Activated CD4-positive, alpha-beta T cell treated with anti-CD3 and anti-CD28 coated beads for 36 hours (primary cell): ENCODE measurements at places on chromosomes 3 and 15. TPM values are rescaled to one million over a fixed set of nuclear protein-coding genes. Genes with fewer than 3 reads are reported as not detected.

CCDC9B gene
- total RNA-seq, result 0.65 TPM

GRCh38 chr15:94125156-94125555, 106.2 kb upstream of the MCTP2 start:
- no peaks in the 10 kb centered on the region for H3K4me1 ChIP-seq
- no peaks in the 10 kb centered on the region for H3K27me3 ChIP-seq
- no peaks in the 10 kb centered on the region for H3K36me3 ChIP-seq
- no peak overlapping the region for H3K27ac ChIP-seq

NEK10 gene
- 0.57 TPM for total RNA-seq

DNA sequence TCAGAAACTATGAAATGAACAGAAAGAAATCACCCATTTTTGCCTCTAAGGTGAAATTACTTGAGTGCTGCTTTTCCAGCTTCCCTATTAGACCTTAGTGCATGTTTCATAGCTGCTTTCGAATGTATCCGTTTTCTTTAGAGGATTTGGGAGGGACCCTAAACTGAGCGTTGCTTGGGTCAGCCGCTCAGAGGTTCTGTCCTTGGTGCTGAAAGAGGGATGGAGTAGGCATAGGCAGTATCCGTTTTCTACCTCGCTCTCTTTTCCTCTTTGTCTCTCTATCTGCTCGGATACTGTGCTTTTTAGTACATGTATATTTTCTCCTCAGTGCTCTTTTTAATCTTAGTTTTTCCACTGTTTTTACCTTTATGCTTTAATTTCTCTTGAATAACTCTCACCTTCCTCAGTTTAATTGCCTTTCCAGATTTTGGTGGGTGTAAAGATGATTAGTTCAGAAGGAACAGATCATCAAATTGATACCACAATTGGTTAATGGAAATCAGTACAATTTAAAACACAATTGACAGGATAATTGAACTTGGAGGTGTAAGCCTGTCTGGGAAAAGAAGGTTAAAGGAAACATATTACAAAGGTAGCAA, at the start of gene DRD3:
Gene DRD3, minus strand, starts transcription at position 283 of the 599 bp plus-strand sequence. CDS start 7,060 bp downstream, outside the sequence.
- no peak within 1 kb of the TSS for H3K27ac ChIP-seq
- peak; percentile 49 for DNase-seq
- no peak within 1 kb of the TSS for H3K4me3 ChIP-seq
- H3K4me1 ChIP-seq, result peaks cover 4% of the 10 kb centered on the region
- no peaks in the 10 kb centered on the region for H3K36me3 ChIP-seq

DNA sequence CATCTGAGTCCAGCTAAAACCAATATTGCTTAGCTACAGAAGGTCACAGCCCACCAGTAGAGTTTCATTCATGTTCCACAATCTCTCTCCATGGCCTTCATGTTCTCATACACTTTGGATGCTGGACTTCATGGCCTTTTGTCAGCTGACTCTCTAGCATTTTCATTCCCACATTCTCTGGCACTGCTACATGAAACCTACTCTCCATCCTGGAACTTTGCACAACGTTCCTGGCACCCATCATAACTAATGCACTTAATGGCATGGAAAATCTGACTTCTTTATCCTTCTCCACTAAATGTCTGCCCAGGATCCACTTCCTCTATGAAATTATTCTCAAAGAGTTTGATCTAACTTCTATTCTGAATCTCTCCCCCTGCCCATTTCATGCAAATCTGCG, 56.9 kb downstream of the SLC9A9 start:
- peaks cover 16% of the 10 kb centered on the region for H3K36me3 ChIP-seq
- H3K27me3 ChIP-seq, result no peaks in the 10 kb centered on the region
- no peak overlapping the region for H3K4me3 ChIP-seq
- no peak for DNase-seq
- H3K27ac ChIP-seq, result no peak overlapping the region

SPESP1 gene
- 1.0 TPM for total RNA-seq

DNA sequence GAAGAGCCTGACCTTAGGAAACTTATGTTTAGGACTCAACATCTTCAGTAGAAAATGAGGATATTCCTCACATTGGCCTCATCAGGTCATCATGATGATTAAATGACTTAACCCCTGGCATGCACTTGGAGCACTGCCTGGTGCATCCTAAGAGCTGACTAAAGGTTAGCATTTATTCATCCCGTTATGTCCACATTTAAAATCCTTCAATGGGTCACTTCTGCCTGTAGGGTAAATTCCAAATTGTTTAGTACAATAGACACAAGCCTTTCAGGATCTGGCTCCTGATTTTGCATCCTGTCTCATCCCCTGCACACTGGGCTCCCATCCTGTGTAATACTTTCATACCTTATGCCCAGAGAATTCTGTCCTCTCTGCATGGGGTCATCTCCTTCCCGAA, 195.2 kb upstream of the MCTP2 start:
- H3K27me3 ChIP-seq, result peaks cover 7% of the 10 kb centered on the region
- no peaks in the 10 kb centered on the region for H3K4me1 ChIP-seq
- DNase-seq, result no peak
- no peak overlapping the region for H3K4me3 ChIP-seq
- no peak overlapping the region for H3K27ac ChIP-seq

- peaks cover 14% of the 10 kb centered on the region for H3K36me3 ChIP-seq
- H3K4me1 ChIP-seq, result peaks cover 66% of the 10 kb centered on the region
- DNase-seq, result peak; percentile 64
- H3K27me3 ChIP-seq, result no peaks in the 10 kb centered on the region
- H3K27ac ChIP-seq, result peak overlapping the region; percentile 88
Measured at GRCh38 chr15:90002428-90002844, 1.3 kb downstream of the ZNF710 start.

- peaks cover 7% of the 10 kb centered on the region for H3K4me1 ChIP-seq
- peaks cover 33% of the 10 kb centered on the region for H3K36me3 ChIP-seq
- no peaks in the 10 kb centered on the region for H3K27me3 ChIP-seq
- DNase-seq, result no peak
- H3K4me3 ChIP-seq, result no peak overlapping the region
Measured at GRCh38 chr3:58317811-58318210, 11.5 kb downstream of the HTD2 start.

GRCh38 chr3:64164349-64164748, 60.9 kb downstream of the PRICKLE2 start:
- H3K4me1 ChIP-seq, result no peaks in the 10 kb centered on the region
- DNase-seq, result no peak
- H3K36me3 ChIP-seq, result no peaks in the 10 kb centered on the region
- no peak overlapping the region for H3K27ac ChIP-seq
- peaks cover 6% of the 10 kb centered on the region for H3K27me3 ChIP-seq

- no peak overlapping the region for H3K4me3 ChIP-seq
- H3K4me1 ChIP-seq, result no peaks in the 10 kb centered on the region
- no peaks in the 10 kb centered on the region for H3K36me3 ChIP-seq
- no peak overlapping the region for H3K27ac ChIP-seq
Measured at GRCh38 chr3:43640681-43641080, 18.9 kb upstream of the ANO10 start.

- no peaks in the 10 kb centered on the region for H3K4me1 ChIP-seq
- H3K4me3 ChIP-seq, result no peak overlapping the region
- no peak for DNase-seq
Measured at GRCh38 chr3:5666455-5666854, 478.9 kb downstream of the EDEM1 start.

GRCh38 chr15:49191892-49192291, 21.8 kb downstream of the GALK2 start:
- H3K27ac ChIP-seq, result no peak overlapping the region
- H3K27me3 ChIP-seq, result no peaks in the 10 kb centered on the region
- H3K4me3 ChIP-seq, result no peak overlapping the region
- peaks cover 14% of the 10 kb centered on the region for H3K4me1 ChIP-seq
- DNase-seq, result no peak
- peaks cover 11% of the 10 kb centered on the region for H3K36me3 ChIP-seq

GRCh38 chr15:26894181-26894580, 27.3 kb downstream of the GABRA5 start:
- no peak overlapping the region for H3K4me3 ChIP-seq
- H3K36me3 ChIP-seq, result no peaks in the 10 kb centered on the region
- H3K4me1 ChIP-seq, result no peaks in the 10 kb centered on the region
- DNase-seq, result no peak
- no peak overlapping the region for H3K27ac ChIP-seq
- peaks cover 13% of the 10 kb centered on the region for H3K27me3 ChIP-seq

- H3K27ac ChIP-seq, result peak overlapping the region; percentile 89
- H3K27me3 ChIP-seq, result no peaks in the 10 kb centered on the region
- no peak for DNase-seq
- peaks cover 88% of the 10 kb centered on the region for H3K4me1 ChIP-seq
- peaks cover 30% of the 10 kb centered on the region for H3K36me3 ChIP-seq
Measured at GRCh38 chr3:71489315-71489761, 94.2 kb downstream of the FOXP1 start.

CRYGS gene
- total RNA-seq, result 1.6 TPM

NDUFAF3 gene
- 108 TPM for total RNA-seq

ARRDC4 gene
- 1.1 TPM for total RNA-seq

B3GALNT1 gene
- 1.1 TPM for total RNA-seq

CMC1 gene
- total RNA-seq, result 28.3 TPM

KNG1 gene
- total RNA-seq, result not detected

GHSR gene
- not detected for total RNA-seq

DNA sequence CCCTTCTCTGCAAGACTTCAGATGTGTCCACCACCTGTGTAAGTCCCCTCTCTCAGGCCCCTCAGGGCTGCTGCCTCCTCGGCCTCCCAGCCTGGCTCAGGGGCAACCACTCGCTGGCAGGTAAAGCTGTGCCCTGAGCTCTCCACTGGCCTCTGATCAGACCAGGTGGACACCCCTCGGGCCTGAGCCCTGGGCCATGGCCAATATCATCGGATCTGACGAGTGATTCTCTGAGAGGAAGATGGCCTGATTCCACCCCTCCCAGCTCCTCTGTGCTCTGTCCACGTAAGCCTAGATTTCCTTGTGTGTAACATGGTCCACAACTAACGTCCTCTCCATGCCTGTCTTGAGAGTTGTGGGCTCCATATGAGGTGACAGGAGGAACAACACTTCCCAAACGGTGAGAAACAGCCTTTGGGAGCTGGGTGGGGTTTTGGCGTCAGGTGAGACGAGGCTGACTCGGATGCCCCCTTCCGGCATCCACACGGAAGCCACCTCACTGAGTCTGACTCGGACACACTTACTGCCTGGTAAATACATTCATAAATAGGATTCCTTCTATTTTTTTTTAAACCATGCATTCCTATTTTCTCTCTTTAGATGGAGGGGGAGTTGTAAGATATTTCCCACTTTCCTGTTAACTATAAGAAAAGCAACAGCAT, 86.8 kb downstream of the NUP210 start:
- DNase-seq, result no peak
- H3K36me3 ChIP-seq, result peaks cover 58% of the 10 kb centered on the region
- H3K4me1 ChIP-seq, result no peaks in the 10 kb centered on the region
- no peak overlapping the region for H3K4me3 ChIP-seq

ST8SIA2 gene
- total RNA-seq, result not detected

SLC7A14 gene
- not detected for total RNA-seq

DNA sequence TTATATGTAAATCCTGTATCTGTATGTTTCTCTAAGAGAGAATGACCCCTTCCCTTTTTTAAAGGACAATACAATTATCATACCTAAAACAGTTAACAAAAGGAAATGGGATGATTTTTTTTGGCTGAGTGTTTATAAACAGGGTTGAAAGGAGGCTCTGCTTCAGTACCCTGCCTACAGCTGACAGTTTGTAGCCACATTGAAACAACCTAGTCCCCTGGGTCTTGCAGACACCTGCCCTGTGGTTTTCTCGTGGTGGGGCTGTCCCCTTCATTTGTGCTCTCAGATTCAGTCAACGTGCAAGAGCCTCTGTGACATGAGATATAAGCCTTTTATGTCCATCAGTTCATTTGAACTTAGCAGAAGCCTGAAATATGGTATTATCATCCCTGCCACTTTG, 2.3 kb upstream of the HMCES start:
- H3K27me3 ChIP-seq, result no peaks in the 10 kb centered on the region
- H3K4me3 ChIP-seq, result no peak overlapping the region
- DNase-seq, result peak; percentile 60
- H3K4me1 ChIP-seq, result peaks cover 35% of the 10 kb centered on the region

DISP2 gene
- 0.02 TPM for total RNA-seq

- no peak for DNase-seq
- H3K36me3 ChIP-seq, result peaks cover 62% of the 10 kb centered on the region
- no peak overlapping the region for H3K4me3 ChIP-seq
- H3K27me3 ChIP-seq, result no peaks in the 10 kb centered on the region
- H3K27ac ChIP-seq, result no peak overlapping the region
Measured at GRCh38 chr3:139354661-139355060, 10.8 kb downstream of the MRPS22 start.

DNA sequence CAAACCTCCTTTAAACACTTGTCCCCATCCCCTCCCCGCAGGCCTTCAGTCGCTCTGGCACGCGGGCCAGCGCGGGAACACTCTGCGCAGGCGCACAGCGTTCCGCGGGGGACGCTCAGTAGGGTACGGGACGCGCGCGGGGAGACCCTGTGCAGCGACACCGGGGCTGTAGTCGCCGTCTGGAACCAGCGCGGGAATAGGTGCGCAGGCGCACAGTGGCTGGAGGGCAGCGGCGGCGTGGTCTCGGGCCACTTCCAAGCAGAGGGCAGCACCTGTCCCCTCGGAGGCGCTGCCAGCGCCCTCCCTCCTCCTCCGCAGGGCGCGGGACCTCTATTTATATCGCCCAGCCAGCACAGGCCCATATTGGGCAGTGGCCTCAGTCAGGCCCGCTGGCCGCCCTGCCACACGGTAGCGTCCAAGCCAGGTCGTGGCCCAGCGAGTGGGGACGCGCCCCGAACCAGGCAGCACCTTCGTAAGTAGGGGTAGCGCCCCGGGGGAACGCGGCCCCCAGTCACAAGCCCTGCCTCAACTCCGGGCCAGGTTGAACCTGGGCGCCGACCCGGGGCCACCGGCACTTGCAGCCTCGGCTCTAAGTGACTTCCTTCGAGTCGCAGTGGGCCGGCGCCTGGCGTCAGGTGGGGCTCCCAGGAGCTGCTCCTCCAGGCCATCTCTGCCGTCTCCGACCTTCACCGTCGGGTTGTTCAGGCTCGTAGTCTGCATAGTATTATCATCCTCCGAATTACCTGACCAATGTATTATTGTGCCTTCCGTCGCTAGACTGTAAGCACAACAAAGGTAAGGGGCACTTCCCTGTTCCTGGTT, at the start of gene KBTBD12:
Gene KBTBD12, plus strand, starts transcription at position 118 of the 822 bp plus-strand sequence. CDS start 7,830 bp downstream, outside the sequence.
- H3K4me3 ChIP-seq, result no peak within 1 kb of the TSS
- peak; percentile 7 for DNase-seq
- peaks cover 8% of the 10 kb centered on the region for H3K4me1 ChIP-seq
- no peak within 1 kb of the TSS for H3K27ac ChIP-seq
- no peaks in the 10 kb centered on the region for H3K36me3 ChIP-seq

GRCh38 chr15:68151277-68151676, 53.9 kb downstream of the CALML4 start:
- no peak overlapping the region for H3K4me3 ChIP-seq
- no peak for DNase-seq
- no peak overlapping the region for H3K27ac ChIP-seq
- H3K36me3 ChIP-seq, result peaks cover 24% of the 10 kb centered on the region
- peaks cover 13% of the 10 kb centered on the region for H3K4me1 ChIP-seq
- H3K27me3 ChIP-seq, result no peaks in the 10 kb centered on the region

OR5K2 gene
- not detected for total RNA-seq

- DNase-seq, result no peak
- H3K4me1 ChIP-seq, result peaks cover 16% of the 10 kb centered on the region
- no peaks in the 10 kb centered on the region for H3K27me3 ChIP-seq
- H3K27ac ChIP-seq, result no peak overlapping the region
- H3K36me3 ChIP-seq, result no peaks in the 10 kb centered on the region
Measured at GRCh38 chr15:90046911-90047392, 45.8 kb downstream of the ZNF710 start.
